ENCODE measurements at places on chromosomes 7 and 10.

GRCh38 chr7:7221599-7222038 is 39.3 kb downstream of the C1GALT1 start:
- DNase-seq: peak; percentile 60

DNA sequence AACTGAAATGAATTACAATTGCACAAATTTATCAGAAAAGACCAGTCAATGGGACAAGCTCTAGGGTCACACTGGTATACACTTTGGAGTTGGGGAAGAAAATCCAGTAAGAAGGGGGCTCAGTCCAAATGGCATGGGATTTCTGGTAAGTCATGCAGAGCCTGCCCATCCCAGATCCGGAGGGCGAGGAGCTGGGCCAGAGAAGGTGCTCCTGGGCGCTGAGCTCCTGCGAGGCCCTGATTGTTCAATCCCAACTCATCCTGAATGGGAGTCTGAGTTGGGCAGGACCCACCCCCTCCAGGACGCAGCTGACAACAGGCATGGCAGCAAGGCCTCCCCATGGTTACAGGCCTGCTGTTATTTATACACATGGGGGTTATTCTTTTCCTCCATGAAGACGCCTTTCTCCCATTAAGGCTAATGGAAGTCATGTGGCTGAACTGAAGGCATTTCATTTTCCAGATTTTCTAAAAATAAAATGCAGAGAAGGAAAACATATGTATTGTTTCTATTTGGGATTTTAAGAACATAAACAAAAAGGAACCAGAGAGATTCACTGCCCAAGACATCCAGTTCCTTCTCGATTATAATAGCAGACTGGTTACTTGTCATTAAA is 91.1 kb upstream of the ADAM12 start:
- DNase-seq: no peak

DNA sequence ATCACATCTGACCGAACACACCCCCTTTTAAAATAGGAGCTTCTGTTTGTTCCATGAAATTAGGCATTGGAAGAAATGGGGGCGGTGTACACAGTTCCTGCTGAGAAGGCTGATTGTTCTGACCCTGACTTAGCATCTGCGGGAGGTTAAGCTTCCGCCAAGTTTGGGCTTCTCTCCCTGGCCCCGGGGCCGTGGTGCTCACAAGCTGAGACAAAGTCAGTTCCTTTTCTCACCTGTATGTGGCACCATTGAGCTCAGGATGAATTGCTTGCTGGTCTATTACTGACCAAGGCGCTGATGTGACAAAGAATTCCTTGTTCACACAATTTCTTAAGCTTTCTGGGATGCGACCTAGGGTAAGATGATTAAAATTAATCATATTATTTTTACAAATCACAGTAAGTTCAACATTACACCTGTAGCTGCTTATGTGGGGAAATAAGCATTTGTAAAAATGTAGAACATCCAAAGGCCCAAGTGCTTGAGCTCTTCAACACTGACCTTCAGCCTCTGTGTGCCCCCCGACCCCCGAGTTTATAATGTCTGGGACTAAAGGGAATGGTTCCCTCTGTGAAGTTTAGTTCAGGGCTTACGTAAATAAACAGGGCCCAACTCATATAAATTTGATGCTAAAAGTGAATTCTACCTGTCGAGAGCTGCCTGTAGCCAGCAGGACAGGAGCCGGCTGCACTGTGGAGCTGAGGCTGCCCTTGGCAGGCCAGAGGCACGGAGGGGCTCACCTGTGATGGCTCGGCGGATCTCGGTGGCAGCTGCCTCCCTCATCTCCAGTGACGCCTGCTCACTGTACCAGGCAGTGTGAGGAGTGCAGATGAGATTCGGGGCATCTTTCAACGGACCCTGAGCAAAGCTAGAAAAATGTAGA is 50.8 kb downstream of the ZRANB1 start:
- peak; percentile 59 for DNase-seq

DNA sequence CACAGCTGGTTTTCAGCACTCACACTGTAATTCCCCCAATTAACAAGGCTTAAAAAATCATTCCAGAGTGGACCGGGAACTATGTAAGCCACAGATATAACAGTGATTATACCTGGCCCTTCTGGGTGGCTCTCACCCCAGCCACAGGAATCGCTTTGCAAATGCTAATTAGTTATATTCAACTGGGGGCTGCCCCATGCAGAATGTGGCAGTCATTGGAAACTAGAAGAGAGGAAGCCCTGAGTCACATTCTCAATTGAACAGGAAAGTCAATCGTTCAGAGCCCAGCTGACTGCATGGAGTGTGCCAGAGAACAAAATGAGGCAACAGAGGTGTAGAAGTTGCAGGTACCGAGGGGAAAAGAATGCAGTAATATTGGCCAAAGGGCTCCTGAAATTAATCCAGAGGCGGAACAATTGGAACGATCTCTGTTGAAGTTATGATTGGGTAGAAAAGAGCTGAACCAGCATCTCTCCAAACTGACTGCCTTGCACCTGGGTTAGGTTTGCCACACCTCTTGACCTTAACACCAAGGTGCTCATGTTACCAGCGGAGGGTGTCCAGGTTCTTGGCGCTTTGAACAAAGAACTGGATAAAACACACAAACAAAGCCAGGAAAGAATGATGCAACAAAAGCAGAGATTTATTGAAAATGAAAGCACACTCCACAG is 909.7 kb upstream of the AUTS2 start:
- no peak for DNase-seq

DNA sequence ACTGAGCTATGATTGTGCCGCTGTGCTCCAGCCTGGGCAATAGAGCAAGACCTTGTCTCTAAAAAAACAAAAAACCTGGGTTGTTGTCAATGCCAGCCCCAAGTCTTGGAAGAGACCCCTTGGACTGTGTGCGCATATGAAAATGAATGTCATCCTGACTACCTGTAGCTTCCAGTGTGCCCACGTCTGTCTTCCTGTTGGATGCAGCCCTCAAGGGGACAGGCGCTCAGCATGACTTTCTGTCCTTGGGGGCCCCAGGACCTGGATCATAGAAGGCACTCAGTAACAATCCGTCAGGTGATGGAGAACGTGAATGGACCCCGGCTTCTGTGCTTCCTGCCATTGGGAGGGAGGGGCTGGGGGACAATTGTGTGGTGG is 9.0 kb downstream of the PRF1 start:
- DNase-seq: no peak

- peak; percentile 64 for DNase-seq
Observed at GRCh38 chr10:13271552-13272163, 28.2 kb downstream of the PHYH start.

GRCh38 chr10:79940431-79940830 is 8.5 kb downstream of the SFTPD start:
- DNase-seq: no peak

DNA sequence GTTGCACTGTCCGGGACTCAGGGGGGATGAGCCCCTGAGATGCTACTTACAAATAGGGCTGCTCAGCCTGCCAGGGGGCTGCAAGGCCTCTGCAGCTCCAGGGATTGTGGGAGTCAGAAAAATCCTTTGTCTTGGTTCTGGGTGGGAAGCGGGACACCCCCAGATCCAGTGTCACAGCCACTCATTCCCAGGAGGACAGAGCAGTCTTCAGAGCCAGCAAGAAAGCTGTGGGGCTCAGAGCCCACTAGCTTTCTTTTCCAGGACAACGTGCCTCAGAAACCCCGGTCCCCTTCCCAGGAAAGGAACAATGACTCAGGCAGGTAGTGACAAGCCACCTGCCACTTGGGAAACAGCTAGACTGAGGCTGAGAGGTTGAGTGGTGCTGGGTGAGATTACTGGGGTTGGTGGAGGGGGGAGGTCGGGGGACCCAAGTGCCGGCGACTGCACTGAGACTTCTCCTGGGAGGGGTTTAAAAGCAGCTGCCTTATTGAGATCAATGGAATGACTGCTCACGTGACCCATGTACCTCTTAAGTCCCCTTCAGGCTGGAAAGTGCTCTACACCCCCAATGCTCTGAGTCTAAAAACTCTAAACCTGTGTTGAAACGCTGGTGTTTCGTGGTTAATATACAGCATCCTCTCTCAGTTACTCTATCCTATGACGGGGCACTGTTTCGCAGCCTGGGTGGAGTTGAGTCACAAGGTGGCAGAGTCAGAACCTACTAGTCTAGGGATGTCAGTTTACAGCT is 123.6 kb downstream of the UBE2H start:
- no peak for DNase-seq

DNA sequence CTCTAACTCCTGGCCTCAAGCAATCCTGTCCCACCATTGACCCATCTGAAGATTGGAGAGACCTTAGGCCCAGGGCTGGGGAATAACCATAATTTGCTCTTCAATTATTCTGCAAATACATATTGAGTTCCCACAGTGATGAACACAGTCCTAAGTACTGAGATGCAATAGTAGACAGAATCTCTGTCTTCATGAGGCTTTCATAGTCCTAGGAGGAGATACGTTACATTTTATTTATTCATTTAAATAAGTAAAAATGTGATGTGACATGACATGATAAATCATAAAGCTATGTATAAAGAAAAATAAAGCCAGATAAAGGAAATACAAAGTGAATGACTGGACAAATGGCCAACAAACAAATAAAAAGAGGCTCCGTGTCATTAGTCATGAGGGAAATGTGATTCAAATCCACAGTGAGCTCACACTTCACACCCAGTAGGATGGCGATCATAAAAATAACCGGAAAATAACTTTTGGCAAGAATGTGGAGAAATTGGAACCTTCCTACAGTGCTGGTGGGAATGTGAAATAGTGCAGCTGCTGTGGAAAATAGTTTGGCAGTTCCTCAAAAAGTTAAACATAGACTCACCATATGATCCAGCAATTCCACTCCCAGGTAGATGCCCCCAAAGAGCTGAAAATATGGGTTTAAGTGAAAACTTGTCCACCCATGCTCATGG is 52.1 kb upstream of the JCAD start:
- no peak for DNase-seq

- DNase-seq: no peak
Observed at GRCh38 chr7:134995239-134996096, 9.2 kb downstream of the AGBL3 start.

- DNase-seq: no peak
Observed at GRCh38 chr10:112580267-112580666, 133.3 kb downstream of the VTI1A start.

GRCh38 chr7:27947586-27948278 is 207.8 kb downstream of the TAX1BP1 start:
- no peak for DNase-seq

GRCh38 chr10:69677985-69678654 is 48.1 kb downstream of the FAM241B start:
- no peak for DNase-seq

- no peak for DNase-seq
Observed at GRCh38 chr10:33074443-33074842, 116.4 kb upstream of the ITGB1 start.

DNA sequence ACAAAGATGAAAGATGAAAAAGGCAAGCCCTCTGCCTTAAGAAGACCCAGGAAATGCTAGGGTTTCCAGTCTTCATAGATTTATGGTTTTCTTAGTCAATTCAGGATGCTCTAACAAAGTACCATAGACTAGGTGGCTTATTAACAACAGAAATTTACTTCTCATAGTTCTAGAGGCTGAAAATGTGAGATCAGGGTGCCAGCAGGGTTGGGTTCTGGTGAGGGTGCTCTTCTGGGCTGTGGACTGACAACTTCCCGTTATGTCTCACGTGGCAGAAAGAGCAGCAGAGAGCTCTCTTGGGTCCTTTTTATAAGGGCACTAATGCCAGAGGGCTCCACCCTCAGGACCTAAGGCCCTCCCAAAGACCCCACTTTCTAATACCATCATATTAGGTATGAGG is 23.7 kb downstream of the ELMO1 start:
- no peak for DNase-seq

DNA sequence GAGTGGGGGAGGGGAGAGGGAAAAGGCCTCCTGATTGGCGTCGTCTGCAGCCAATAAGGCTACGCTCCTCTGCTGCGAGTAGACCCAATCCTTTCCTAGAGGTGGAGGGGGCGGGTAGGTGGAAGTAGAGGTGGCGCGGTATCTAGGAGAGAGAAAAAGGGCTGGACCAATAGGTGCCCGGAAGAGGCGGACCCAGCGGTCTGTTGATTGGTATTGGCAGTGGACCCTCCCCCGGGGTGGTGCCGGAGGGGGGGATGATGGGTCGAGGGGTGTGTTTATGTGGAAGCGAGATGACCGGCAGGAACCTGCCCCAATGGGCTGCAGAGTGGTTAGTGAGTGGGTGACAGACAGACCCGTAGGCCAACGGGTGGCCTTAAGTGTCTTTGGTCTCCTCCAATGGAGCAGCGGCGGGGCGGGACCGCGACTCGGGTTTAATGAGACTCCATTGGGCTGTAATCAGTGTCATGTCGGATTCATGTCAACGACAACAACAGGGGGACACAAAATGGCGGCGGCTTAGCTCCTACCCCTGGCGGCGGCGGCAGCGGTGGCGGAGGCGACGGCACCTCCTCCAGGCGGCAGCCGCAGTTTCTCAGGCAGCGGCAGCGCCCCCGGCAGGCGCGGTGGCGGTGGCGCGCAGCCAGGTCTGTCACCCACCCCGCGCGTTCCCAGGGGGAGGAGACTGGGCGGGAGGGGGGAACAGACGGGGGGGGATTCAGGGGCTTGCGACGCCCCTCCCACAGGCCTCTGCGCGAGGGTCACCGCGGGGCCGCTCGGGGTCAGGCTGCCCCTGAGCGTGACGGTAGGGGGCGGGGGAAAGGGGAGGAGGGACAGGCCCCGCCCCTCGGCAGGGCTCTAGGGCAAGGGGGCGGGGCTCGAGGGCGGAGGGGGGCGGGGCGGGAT is at the start of gene KAT6B:
Gene KAT6B (plus strand): TSS at position 459 of the 903 bp plus-strand sequence. CDS start 16,258 bp downstream, outside the sequence.
- peak; percentile 94 for DNase-seq

- peak; percentile 62 for DNase-seq
Observed at GRCh38 chr7:69656890-69657289, 58.6 kb downstream of the AUTS2 start.

DNA sequence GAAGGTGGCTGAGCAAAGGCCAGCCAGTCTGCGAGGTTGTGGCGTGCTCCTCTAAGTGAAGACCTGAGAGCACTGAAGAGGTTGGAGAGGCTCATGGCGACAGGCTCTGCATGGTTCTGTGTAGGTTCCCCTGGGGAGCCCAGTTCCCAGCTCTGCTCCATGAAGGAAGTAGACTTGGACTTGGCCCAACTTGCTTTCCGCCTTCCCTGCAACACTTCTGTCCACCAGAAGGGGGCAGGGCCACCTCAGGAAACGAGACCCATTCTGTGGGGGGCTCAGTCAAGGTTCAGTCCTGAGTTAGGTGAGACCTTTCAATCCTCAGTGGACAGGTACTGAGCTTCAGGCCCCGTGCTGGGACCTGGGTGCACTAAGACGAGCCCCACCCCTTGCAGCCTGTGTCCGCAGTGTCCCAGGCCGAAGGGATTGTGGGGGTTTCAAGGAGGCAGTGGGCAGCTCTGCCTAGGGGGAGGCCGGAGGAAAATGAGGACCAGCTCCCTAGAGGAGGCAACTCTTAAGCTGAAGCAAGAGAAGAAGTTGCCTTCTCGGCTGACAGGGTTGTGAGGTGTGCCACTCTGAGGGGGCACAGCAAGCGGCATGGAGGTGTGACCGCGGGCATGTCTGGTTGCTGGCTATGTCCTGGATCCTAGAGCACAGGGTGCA is 15.0 kb upstream of the PCBD1 start:
- peak; percentile 85 for DNase-seq

GRCh38 chr10:6595499-6595898 is 15.4 kb upstream of the PRKCQ start:
- no peak for DNase-seq

GRCh38 chr7:98213296-98213887 is 2.2 kb downstream of the BHLHA15 start:
- DNase-seq: peak; percentile 41
